Activated T-helper 9 cell treated with anti-CD3 and anti-CD28 coated beads, Interleukin-2, amount 50 U/mL, for 16 hours (primary cell): ENCODE measurements at places on chromosomes 2 and 18.

DNA sequence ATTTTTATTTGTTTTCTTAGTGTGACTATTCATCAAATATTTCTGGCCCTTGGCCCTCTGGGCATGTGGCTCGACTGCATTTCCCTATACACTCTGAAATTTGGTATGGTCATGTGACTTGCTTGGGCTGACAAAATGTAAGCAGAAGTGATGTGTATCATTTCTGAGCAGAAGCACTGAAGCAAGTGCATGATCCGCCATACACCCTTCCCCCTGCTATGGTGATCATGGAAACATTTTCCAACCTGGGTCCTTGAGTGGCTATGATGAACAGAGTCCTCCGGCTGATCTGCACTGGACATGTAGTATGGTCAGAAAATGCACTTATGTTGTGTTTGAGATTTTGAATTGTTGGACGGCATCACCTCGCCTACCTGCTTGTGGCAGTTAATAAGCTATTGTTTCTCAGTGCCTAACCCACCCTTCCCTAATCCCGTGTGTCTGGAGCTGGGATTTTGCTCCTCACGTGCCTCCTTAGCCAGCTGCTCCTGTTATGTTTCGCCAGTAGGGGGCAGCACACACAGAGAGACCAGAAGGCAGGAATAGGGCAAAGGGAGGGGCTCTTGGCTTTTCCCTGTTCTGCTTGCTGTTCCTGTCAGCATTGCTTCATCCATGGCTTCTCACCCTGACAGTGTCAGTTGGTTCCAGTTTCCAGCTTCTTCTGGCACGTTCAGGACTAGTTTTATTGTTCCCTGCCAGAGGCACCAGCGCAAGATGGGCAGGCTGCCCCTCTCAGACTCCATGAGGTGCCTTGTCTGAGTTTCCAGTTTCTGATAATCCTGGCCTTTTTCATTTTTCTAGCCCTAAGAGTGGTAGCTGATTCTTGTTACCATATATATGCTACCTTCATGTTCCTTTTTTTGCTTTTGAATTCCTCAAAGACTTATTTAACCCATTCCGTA is 207.4 kb downstream of the ARL6IP6 start:
- peak; percentile 8 for DNase-seq

- DNase-seq: no peak
Measured at GRCh38 chr2:102940684-102941083, 178.9 kb downstream of the TMEM182 start.

DNA sequence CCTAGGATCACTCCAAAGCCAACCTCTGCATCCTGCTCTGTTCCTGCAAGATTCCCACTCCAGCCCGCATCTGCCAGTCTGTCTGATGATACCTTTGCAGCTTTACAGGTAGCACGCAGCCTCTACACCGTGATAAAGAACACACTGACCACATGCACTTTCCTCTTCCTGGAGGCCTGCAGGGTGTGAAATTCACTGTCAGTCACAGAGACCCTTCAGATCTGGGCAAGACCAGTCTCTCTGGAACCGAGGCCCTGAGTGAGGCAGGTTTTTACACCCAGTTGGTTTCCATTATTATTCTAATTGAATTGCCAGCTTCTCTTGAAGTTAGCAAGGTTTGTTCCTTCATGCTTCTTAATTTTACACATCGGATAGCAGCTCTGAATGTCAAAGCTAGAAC is 30.5 kb upstream of the TWIST2 start:
- no peak for DNase-seq

DNA sequence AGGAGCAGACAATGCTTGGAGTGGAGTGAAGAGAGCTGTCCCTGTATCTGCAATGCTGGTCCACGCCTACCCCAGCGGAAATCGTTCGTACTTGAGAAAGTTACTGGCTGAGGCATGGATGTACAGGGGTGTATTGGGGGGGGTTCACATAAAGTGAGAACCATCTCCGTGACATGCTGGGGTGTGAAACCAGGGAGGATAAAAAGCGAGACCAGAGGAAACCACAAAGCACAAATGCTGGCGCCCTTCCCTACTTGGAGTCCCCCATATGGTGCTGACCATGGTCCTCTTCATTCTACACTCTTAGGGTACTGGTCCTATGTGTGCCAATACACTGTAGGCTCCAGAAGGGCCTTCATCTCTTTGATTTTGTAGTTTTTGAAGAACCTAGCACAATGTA is 244.1 kb downstream of the L3MBTL4 start:
- DNase-seq: no peak

GRCh38 chr2:229401171-229401865 is 130.2 kb upstream of the PID1 start:
- DNase-seq: no peak

DNA sequence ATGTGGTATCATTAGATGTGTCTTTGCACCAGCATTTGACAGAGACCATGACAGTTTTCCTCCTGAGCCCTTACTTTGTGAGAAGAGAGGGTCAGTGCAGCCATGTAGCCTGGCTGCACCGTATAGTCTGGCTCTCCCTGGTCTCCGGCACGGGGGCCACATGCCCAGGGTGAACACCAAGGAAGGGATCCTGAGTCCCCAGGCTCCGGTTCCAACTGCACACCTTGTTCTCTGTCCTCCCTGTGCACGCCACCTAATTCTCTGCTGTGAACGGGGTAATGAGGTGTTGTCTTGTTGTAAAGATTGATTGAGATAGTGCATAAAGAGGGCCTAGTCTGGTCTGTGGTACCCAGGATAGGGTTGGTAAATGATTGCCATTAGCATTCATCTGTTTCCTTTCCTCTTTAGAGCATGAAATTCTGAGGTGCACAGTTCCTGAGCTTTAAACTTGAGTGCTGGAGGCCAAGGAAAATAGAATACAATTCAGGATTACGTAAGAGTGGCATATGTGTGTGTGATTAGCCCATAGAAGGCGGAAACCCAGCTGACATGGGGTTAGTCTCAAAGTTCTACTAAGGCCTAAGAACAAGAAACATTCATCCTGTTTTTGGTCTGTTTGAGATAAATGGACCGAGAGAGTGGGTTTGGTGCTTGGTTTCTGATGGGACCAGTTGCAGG is 55.5 kb downstream of the NCK2 start:
- DNase-seq: no peak

DNA sequence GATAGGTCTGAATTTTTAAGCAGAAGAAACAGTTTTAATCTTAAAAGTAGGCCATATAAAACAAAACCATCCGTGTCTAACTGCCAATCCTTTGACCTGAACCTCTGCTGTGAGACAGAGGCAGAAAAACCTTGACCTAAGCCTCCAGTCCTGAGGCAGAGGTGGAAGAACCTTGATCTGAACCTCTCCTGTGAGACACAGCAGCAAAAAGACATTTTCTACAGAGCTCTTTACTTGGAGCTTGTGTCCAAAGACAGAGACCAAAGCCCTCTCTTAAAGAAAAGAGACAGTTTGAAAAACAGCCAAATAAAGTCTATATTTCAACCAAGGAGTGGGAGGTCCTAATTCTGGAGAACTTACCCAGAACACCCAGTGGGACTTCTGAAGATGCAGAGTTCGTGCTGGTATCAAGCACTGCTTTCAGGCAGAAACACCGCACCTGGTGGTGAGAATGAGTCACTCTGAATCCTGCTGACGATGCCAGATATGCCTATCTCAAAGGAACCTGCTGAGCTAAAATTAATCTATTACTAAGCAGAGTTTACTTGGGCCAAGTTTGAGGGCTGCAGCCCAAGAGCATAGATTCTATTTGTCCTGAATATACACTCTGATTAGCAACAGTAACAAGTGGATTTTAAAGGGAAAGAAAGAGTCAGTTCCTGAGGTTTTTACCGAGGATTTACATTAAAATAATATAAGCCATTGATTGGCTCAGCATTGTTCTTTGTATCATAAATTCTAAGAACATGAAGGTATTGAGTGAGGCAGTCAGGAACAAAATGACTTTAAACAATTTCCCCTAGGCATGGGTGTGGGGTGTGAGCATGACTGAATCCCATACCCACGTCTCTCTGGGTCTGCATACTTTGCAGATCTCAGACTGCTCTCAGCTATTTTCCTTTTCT is 806.4 kb downstream of the TRIB2 start:
- DNase-seq: no peak

DNA sequence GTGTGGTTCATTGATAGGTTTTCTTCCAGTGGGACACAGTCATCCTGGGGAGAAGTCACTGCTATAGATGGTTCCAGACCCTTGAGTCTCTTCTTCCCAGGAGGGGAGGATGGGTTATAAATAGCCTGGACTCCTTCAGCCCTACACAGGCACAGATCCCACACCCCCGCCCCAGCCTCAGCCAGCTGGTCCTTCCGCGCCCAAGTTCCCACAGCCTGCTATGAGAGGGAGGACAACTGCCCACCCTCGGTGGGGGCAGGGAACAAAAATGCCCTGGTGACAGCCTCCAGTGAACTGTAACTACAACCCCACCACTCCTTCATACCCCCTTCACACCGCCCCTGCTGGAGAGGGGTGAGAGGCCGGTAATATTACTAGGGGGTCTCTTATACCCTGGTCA is 3.2 kb downstream of the ZBTB7C start:
- no peak for DNase-seq
